ENCODE measurements at places on chromosomes 5 and 9.

DNA sequence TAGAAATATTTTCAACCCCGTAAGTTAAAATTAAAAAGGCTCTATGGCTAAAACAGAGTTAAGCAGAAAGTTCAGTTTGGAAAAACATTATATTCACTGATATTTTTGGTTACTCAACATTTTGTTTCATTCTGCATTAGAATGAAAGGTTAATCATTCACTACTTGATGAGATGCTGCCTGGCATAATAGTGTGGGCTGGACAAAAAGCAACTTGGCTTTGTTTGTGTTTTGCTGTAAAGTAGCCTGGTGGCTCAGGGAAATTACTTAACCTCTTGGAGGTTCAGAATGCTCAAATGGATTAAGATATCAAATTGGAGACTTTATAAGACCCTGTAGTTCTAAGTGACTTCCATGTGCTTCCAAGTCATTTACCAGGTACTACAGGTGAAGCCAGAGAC lies 367.4 kb upstream of the TRPC7 start:
- DNase-seq = no peak

- DNase-seq = no peak
Measured at GRCh38 chr5:90802474-90803317, 244.1 kb downstream of the ADGRV1 start.

- DNase-seq = no peak
Measured at GRCh38 chr5:115309751-115310370, 13.4 kb upstream of the CCDC112 start.

DNA sequence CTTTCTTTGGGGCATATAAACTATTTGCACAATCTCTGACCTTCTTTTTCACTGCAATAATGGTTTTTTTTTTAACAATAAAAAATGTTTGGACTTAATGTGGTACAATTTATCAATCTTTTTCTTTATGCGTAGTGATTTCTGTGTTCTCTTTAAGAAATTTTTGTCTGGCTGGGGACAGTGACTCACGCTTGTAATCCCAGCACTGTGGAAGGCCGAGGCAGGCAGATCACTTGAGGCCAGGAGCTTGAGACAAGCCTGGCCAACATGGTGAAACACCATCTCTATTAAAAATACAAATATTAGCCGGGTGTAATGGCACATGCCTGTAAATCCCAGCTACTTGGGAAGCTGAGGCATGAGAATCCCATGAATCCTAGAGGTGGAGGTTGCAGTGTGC lies 72.3 kb downstream of the STK32A start:
- no peak for DNase-seq

DNA sequence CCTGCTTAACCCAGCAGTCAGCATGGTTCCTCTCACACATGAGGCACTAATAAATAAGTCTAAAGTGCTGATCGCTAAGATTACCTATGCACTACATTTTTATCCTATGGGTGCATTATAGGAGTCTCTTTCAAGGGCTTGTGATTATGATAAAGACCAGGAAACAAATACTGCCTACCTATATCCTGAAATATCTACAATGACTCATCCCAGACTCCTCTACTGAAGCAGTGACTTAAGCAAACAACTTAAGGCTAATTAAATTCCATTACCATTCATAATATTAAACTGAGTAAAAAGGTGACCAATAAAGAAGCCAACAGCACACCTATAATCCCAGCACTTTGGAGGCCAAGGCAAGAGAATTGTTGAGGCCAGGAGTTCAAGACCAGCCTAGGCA lies 338.4 kb downstream of the DNAH5 start:
- DNase-seq = no peak

Data from T-helper 22 cell (primary cell).